ENCODE measurements at places on chromosomes 2 and 18. TPM values are rescaled to one million over a fixed set of nuclear protein-coding genes. Genes with fewer than 3 reads are reported as not detected.

The TRIP12 gene
- total RNA-seq, result 154 TPM

DNA sequence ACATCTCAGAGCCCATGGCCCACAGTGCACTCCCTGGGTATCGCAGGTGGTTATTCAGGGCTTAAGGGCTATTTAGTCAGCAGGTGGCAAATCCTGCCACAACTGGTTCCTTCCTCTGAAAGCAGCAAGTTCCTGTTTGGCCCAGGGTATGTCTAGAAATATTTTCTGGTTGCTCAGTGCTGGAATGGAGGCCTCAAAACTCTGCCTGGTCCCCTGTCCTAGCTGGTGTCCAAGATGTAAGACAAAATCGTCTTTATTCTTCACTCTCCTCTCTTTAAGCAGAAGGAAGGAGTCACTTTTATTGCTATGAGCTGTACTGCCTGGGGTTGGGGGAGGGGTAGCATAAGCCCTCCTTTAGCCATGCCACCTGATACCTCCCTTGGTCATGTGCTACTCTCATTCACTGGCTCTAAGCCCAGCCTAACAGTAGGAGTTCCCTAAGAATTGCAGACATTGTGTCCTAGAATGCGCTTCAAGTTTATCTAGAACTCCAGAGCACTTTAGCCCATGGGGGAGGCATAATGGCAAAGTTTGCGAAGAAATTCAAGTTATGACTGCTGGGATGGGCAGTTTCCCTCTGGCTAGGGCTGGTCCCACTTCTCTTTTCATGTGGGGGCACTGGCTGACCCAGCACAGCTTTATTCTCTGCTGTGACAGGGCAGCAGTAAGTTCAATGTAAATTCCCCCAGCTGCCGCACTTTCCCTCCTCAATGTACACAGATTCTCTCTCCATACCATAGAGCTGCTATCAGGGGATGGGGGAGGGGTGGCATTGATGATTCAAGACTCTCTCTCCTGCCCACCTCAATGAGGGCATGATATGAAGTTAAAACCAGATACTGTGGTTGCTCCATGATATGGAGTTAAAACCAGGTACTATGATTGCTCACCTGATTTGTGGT lies 27.1 kb upstream of the CWC22 start:
- DNase-seq, result no peak

The FNDC4 gene
- total RNA-seq, result 6.6 TPM

DNA sequence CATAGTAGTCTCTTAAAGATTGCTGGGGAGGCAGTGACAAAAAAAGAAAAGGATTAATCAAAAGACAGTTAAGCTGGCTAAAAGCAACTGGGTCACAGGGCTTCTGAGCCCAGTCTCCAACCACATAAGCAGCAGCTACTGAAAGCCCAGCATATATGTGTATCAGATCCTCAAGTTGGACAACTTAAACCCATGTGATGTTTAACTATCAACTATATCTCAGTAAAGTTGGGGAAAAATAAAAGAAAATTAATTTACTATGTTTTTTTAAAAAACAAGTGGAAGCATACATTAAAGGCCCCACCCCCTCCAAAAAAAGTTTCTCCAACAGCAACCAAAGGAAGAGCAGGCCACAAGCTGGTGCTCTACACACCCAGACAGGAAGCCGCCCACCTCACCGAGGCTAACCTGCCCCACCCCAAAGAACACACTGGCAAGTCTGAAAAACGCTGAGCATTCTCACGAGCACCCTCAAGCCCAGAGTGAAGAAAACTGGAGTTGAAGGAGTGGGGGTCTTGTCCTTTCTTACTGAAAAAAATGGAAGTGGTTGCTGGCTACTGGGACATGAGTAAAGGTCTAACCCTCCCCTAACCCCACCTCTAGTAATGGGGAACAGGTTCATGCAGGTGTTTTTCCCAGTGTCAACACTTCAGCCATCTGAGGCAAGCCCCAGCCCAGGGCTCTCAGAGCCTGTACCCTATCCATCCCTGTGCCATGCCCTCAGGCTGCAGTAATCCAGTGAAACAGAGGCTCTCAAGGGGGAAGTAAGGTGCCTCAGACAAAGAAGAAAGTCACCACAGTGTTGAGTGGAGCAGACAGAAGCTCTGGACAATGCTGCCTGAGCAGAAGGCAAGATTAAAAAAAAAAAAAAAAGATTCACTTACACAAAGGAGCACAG lies 106.3 kb downstream of the GYPC start:
- DNase-seq, result no peak

GRCh38 chr2:45652090-45653031 lies 886 bp downstream of the PRKCE start:
- peak; percentile 80 for DNase-seq

GRCh38 chr2:46556681-46557289 lies 77.4 kb downstream of the TMEM247 start:
- DNase-seq, result no peak

DNA sequence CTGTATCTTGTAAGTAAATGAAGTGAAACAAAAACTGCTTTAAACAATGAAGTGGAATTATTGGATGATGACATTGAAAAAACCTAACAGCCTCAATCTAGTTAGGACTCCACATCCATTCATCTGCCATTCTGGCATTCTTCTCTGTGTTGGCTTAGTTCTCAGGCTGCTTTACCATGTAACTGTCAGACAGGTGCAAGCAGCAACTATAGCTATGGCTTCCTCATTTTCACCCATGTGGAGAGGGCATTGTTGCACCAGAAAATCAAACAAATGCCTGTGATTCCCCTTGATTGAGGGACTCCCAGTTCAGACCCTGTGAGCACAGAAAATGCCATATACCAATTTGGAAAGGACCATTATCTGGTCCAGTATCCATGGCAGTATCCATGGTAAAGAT lies 129.5 kb upstream of the NYAP2 start:
- no peak for DNase-seq
